IPS DF 19.7 (cell line): ENCODE measurements at places on chromosomes 6 and 20.
A peak's percentile ranks its signal among the peaks of the same experiment; 100 is the strongest.

DNA sequence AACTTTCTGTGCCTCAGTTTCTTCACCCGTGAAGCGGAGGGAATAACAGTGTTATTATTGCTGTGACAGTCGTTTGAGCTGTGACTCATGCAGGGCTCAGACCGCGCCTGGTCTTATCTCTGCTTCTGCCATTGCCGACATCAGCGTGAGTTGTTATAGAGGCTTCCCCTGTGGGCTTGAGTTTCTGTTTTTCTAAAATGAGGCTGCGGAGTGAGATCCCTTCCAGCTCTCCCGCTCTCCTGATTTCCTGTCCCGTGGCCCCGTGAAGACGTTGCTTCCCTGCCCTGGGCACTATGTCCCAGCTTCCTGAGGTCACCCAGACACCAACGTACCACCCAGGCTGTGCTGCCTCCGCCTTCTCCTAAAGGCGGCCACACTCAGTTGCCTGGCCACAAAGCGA is 278.5 kb downstream of the BMP7 start:
- DNase-seq = no peak

- DNase-seq = no peak
Measured at GRCh38 chr6:15137086-15137485, 108.8 kb upstream of the JARID2 start.

DNA sequence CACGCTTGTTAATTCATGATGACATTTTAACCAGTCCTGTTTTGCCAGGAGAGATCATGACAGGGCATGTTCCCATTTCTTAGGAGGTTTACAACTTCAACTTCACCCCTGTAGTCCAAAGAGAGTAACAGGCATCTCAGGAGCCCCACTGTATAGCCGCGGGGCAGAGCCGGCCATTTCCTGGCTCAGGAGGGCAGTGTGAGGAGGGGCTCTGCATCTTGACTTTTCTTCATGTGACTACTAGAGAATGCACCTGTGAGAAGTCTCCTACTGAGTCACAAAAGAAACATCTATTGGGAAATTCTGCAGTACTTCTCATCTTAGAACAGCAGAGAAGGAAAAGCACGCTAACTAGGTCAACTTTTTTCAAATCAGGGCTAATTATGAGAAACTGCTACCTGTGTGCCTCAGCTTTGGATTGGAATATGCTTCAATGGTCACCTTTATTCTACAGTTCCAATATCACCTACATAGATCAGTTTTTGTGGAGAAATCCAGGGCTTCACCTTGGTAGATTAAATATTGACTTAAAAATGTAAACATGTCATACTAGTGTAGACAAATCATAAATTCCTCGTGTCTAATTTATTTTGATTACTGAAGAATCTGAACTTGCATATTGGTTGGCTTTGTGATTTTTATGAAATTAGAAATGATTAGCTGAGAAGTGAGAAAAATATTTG is 28.6 kb upstream of the SIM1 start:
- DNase-seq = peak; percentile 9

GRCh38 chr6:143039548-143039947 is 21.1 kb upstream of the AIG1 start:
- DNase-seq = no peak

DNA sequence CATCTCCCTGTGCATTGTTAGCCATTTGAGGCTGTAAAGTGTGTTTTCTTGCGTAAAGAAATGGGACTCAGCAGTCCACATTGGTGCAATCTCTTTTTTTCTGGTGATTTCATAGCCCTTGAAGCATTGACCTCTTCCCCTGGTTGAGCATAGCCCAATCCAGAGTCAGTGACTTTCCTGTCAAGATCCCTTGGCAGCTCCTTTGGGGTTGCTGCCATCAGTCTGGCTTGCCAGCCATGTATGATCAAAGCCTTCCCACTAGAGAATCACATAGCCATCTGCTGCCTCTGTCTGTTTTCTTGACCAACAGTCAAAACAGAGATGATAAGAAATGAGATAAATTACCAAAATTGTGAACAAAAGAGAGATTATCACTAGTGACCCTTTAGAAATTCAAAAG is 19.6 kb downstream of the HLA-A start:
- no peak for DNase-seq

GRCh38 chr6:118436482-118436881 is 111.6 kb upstream of the PLN start:
- DNase-seq = no peak

DNA sequence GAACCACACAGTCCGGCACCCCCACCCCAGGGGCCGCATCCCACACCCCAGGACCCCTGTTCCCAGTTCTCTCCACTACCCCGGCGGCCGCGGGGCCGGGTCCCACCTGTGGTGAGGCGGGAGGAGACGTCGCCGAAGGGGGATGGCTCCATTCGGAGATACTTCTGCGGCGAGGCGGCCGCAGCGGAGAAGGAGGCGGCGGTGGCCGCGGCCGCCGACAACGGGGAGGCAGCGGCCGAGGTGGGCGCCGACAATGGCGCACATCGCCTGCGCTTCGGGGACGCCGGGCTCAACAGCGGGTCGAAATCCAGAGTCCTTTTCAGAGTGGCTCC is 723 bp downstream of the AKIRIN2 start:
- DNase-seq = no peak

DNA sequence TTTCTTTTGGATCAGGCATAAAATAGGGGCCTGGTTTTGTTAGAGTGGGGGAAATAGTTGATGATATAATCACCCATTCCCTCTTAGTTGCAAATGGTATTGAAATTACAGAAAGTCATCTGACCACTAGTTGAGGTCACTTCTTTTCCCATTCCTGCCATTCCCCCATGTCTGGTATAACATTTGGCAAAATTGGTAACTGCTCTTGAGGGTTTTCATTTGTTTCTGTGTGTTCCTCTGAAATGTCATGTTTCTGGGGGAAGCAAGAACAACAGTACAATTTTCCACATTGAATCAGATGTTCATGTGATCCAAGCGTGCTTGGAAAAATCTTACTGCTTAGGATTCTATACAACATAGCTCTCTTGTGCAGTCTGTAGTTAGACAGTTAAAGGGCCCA is 7.3 kb downstream of the AIG1 start:
- no peak for DNase-seq

DNA sequence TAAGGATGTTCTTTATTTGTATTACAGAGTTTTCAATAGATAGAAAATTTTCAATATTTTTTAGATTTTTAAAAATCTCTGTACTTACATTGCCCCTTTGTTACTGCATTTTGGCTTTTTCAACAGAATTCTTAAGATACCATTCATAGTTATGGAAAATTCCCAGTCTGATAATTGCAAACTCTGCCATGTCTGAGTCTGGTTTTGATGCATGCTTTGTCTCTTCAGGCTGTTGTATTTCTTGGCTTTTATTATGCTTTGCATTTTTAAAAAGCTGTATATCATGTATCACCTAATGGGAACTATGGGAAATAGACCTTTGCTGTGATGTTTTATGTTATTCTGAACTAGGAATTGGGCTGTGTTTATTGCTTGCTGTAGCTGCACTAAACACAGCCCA is 898.9 kb upstream of the ADGRB3 start:
- DNase-seq = no peak

DNA sequence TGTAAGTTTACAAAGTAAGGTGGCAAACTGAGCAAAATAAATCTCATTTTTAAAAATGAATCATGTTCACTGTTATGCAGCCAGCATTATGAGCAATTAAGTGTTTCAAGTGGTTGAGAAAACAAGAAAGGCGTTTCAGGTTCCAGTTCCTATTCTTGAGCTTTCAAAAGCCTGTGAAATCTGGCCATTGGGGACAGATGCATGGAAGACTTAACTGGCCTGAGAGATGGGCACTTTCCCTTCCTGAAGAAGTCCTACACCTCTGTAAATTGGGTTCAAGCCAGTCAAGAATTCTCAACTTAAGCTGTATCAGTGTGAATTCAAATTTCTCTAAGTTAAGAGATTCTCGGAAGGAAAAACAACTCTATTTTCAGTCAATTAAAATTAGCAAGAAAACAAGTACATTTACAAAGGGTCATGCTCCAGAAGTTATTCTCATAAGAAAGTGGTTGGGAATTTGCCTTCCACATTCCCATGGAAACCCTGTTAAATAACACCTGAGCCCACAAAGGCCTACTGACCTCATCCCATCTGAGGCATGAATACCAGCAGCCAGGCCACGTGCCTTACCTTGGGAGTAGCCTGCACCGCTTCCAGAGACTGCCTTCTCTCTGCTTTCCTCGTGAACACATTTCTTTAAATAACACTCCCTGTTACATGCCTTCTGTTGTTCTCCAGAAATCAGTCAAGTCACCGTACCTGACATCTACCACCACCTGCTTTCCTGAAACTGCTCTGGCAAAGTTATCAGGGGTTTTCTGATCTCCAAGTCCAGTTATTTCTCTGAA is 19.4 kb downstream of the MAP3K5 start:
- peak; percentile 67 for DNase-seq

- DNase-seq = peak; percentile 35
Measured at GRCh38 chr6:144661116-144661806, 376.1 kb downstream of the UTRN start.

DNA sequence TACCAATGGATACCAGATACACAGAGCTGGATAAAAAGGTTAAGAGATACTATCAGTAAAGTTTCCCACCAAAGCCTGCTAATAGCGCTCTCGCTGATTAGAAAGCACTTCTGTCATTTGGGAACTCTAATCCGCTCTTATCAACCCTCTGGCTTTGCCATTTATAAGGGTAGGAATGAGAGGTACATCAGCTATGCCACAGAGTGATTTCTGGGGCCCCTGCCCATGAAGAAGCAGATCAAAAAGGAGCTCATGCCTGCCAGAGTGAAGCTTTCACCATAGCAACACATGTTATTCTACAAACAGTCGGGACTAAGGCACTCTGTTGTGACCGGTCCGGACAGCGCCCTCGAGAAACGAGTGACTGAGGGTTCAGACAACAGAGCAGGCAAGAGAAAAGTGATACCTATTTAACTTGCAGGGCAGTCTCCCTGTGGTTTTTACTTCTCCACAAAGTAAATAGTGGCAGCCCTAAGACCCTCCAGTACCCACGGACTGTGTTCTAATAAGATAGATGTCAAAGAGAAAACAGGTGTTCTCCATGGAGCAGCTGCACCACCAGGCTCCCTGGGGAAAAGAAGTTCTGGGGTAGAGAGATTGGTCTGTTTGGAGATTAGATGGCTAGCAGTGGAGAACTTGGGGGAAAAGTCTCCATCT is 5.6 kb downstream of the TRAM2 start:
- no peak for DNase-seq

DNA sequence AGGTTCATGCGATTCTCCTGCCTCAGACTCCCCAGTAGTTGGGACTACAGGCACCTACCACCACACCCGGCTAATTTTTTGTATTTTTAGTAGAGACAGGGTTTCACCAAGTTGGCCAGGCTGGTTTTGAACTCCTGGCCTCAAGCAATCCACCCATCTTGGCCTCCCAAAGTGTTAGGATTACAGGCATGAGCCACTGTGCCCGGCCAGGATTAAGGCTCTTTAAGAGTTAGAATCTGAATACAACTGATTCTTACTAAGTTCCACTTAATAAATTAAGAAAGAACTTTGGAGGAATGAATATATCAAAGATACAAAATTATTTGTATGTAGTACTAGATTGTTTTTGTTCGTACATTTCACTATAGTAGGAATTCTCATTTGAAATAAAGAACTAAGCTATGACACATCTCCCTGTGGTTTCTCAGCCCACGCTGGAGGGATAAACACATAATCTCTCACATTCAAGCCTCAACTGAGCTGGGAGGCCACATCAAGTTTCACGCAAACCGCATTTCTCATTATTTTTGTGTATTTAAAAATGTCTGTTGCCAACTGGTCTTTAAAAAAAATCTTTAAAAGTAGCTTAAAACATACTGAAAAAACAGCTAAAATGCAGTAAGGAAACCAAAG is 34.2 kb downstream of the DTNBP1 start:
- no peak for DNase-seq
